ENCODE measurements at places on chromosomes 2 and 18.
A peak's percentile ranks its signal among the peaks of the same experiment; 100 is the strongest.

DNA sequence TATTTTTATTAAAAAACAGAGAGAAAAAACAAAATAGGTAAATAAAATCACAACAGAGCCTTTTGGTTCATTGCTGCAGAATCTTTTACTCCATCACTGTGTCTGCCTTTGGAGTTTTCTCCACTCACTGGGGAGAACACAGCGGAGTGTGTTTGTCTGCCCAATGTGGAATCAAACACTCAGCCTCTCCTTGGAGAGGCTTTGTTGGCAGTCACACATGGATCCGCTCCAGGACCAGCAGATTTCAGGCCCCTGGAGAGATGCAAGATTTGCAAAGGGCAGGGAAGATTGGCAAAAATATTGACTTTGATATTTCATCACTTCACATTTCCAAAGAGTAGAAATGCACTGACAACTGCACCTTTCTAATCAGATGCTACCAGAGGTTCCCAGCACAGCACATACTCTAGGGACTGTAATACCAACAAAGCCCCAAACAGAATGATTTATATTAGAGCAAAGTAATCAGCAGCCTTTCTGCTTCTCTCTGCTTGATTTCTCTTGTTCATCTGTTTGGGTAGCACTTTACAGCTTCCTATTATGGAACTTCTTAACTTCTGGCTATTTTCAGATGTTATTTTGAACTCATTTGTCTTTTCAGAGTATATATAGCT is 1898.8 kb upstream of the PIK3C3 start:
- DNase-seq, result no peak

- no peak for DNase-seq
Measured at GRCh38 chr18:79491081-79491551, 95.4 kb downstream of the NFATC1 start.

DNA sequence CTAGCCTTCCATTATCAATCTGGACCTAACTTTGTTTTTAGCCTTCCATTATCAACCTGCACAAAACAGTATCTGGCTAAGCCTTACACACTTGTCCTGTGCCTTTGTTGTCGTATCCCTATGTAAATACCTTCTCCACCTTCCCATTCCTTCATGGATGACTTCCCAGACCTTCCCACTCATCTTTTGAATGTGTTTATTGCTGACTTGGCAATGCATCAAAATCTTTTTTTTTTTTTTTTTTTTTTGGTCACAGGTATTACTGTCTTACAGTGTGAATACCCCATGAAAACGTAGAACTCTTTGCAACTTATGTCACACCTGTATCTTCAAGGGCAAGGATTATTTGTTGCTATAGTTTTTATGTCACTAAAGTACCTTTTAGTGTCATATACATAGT is 25.7 kb downstream of the RPE start:
- no peak for DNase-seq

DNA sequence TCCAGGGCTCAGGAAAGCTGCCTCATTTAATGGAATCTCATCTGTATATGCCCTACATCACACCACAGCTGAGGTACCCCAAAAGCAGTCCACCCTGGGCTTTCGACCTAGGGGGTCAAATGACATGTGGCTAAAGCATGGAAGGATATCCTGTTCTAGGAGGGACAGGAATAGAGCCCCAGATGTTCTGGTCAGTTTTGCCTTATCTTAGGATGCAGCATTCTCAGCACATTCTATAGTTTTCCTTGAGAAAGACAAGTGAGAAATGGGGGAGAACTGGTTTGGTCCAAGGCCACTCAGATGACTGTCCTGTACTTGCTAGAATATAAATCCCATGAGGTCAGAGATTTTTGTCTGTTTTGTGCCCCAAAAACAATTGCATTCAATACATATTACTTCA is 688.0 kb upstream of the ZEB2 start:
- DNase-seq, result peak; percentile 77

DNA sequence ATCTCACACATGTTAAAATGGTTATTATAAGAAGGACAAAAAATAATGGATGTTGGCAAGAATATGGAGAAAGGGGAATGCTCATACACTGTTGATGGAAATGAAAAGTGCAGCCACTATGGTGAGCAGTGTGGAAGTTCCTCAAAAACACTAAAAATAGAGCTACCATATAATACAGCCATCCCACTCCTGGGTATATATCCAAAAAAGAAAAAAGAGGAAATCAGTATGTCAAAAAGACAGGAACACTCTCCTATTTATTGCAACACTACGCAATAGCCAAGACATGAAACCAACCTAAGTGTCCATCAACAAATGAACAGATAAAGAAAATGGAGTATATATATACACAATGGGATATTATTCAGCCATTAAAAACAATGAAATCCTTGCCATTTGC is 642.6 kb downstream of the RNF144A start:
- DNase-seq, result no peak

- no peak for DNase-seq
Measured at GRCh38 chr2:234363647-234364294, 133.1 kb downstream of the ARL4C start.

GRCh38 chr2:221309892-221310583 is 262.1 kb downstream of the EPHA4 start:
- DNase-seq, result no peak

DNA sequence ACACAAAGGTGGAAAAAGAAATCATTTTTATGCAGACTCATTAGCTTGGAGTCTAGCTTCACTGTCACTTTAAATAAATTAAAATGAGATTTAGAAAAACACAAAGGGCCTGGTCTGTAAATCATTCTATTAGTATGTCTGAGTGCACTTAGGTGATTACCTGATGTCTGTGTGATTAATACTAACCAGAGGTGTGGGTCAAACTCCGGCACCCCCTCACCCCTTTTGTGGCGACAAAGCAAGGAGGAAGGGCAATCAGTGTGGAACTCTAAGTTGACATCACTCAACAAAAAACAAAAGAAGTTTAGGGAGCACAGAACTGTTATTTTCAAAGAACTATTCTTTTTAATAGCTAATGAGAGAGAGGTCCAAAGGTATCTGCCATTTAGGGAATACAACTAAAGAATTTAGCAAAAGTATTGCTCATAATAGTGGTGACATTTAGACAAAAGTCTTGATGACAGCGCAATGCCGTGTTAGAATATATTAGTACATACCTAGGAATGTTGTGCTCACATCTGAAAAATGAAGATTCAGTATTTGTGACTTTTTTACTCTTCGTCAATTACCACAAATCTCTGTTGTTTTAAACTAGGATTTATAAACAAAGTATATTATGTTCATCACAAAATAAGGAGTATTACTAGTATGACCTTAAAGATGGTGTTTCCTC is 66.3 kb downstream of the ZEB2 start:
- DNase-seq, result no peak

Measured in dermis microvascular lymphatic vessel endothelial cell (primary cell).